ENCODE measurements at places on chromosomes 4 and X. TPM values are rescaled to one million over a fixed set of nuclear protein-coding genes. Genes with fewer than 3 reads are reported as not detected.
A peak's percentile ranks its signal among the peaks of the same experiment; 100 is the strongest.

- no peak for DNase-seq
Observed at GRCh38 chrX:15274946-15275345, 5.1 kb upstream of the ASB9 start.

DNA sequence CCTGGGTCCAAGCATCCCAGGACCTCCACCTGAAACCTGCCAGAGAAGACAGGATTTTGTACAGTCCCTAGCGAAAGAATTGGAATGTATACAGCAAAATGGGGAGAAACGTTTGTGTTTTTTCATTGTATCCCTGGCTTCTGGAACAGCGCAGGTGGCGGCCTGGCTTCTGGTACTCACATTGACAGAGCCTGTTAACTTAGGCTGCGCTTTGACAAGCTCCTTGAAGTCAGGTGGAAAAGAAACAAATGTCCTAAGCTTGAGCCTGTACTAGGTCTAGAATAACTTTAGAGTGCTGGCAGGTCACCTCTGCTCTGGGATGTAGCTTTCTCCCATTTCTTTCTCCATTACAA lies 343.7 kb upstream of the KLF3 start:
- no peak for DNase-seq

- no peak for DNase-seq
Observed at GRCh38 chrX:27381419-27381818, 81.7 kb downstream of the PPP4R3C start.

- no peak for DNase-seq
Observed at GRCh38 chrX:15418041-15418706, 34.0 kb upstream of the VEGFD start.

DNA sequence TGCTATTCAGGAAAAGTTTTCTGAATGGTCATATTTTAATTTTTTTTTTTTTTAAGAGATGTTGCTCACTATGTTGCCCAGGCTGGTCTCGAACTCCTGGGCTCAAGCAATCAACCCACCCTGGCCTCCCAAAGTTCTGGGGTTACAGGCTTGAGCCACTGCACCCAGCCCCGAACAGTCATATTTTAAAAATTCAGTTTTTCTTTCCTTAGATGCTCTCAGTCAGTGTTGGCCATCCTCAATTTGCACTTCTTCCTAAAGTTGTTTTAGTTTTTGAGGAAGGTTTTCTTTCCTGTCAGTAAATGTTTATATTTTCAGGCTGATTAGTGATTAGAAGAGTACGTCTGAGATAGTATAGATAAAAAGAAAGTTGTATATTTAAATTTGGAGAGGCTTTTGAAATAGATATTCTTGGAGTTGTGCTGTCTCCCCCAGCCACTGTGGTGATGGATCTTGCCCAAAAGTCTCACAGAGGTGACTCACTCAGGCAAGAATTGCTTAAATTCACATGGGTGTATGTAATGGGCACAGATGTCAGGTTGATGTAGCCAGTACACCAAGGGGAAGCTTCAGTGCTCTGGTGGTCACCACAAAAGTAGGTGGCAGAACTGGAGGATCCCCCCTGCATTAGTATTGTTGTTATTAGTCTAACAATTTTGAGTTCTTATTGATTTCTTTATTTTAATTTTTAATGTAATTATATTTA lies 72.2 kb upstream of the ELOVL6 start:
- no peak for DNase-seq

- no peak for DNase-seq
Observed at GRCh38 chr4:155657169-155657568, 9.5 kb upstream of the GUCY1A1 start.

DNA sequence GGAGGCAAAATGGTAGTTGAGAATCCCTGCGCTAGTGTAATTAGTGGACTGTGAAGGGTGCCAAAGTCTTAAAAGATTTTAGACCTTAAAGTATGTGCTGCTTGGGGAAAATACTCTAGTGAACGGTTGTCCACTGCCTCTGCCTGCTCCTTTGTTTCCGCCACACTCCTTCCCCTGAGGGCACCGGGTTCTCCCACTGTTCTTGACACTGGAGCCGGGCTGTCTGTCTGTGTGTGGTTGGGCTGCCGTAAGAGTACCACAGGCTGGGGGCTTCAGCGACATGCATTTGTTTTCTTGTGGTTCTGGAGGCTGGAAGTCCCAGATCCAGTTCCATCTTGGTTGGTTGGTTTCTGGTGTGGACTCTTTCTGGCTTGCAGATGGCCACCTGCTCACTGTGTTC lies 76.2 kb downstream of the CLDN34 start:
- DNase-seq = no peak

- no peak for DNase-seq
Observed at GRCh38 chr4:24877868-24878635, 34.8 kb downstream of the CCDC149 start.

- DNase-seq = no peak
Observed at GRCh38 chr4:10171055-10171454, 54.5 kb upstream of the WDR1 start.

GRCh38 chrX:28756175-28756574 lies 168.9 kb downstream of the IL1RAPL1 start:
- DNase-seq = no peak

GRCh38 chr4:160947653-160948052 lies 1216.1 kb downstream of the FSTL5 start:
- DNase-seq = no peak

DNA sequence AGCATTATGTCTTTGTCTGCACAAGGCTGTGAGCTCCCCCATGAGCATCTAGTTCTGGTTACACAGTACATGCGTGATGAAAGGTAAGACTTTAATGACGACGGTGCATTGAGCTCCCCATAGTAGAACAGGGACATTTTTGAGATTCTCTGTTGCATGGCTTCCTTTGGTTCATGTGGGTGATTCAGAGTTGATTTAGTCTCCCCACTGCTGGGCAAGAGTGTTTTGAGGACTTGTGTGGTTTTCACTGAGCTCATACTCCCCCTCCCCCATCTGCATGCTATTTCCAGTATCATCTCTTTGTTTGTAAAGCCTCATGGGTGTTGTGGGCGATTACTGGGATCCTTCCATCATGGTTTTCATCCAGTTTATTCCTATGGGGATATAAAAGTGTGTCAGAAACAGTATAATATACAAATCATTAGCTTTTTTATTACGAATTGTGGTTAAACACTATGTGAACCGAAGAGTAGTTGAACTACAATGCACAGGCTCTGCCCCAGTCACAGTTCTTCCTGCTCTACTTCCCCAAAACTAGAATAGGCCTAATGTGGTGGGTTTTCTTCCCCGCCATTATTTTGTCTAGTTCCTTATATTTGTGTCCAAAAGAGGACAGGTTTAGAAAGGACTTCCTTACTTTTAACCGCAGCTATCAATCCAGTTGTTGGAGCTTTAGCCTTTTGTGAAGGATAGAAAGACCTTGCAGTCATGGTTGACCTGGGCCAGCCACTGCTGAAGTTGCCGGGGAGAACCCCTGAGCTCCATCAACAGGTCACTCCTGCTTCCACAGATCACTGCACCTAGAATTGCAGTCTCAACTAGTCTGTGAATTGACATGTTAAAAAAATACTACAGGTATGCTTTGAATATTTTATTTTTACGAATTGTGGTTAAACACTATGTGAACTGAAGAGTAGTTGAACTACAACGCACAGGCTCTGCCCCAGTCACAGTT lies 30.4 kb downstream of the KIT start:
- DNase-seq = no peak

DNA sequence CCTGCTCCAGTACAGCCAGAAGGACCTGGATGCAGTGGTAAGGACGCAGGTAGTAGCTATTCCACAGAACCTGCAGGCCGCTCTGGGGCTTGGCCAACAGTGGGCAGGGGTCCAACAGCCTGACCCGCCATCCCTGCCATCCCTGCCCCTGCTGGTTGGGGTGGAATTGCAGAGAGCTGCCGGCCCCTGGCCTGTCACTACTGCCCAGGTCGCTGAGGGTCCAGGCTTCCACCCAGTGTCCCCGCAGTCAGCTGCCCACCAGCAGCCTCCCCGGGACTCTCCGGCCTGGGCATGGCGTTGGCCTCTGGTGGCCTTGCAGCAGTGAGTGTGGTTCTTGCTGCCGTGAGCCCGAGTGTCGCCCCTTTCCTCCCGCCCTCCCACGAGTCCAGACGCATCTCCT lies 16.3 kb downstream of the TACC3 start:
- DNase-seq = no peak

- DNase-seq = no peak
Observed at GRCh38 chrX:45011131-45011530, 138.1 kb downstream of the KDM6A start.

GRCh38 chr4:23774909-23775308 lies 114.9 kb downstream of the PPARGC1A start:
- no peak for DNase-seq

- DNase-seq = no peak
Observed at GRCh38 chr4:146124023-146124680, 51.4 kb upstream of the LSM6 start.

- DNase-seq = no peak
Observed at GRCh38 chr4:77593101-77593500, 12.5 kb upstream of the CXCL13 start.

DNA sequence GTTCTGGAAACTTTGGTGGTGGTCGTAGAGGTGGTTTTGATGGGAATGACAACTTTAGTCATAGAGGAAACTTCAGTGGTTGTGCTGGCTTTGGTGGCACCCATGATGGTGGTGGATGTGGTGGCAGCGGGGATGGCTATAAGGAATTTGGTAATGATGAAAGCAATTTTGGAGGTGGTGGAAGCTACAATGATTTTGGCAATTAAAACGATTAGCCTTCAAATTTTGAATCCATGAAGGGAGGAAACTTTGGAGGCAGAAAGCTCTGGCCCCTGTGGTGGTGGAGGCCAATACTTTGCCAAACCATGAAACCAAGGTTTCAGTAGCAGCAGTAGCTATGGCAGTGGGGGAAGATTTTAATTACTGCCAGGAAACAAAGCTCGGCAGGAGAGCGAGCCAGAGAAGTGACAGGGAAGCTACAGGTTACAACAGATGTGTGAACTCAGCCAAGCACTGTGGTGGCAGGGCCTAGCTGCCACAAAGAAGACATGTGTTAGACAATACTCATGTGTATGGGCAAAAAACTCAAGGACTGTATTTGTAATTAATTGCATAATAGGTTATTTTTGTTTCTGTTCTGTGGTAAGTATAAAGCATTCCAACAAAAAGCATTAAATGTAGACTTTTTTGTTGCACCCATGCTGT lies 23.2 kb upstream of the SOD3 start:
- DNase-seq = no peak

DNA sequence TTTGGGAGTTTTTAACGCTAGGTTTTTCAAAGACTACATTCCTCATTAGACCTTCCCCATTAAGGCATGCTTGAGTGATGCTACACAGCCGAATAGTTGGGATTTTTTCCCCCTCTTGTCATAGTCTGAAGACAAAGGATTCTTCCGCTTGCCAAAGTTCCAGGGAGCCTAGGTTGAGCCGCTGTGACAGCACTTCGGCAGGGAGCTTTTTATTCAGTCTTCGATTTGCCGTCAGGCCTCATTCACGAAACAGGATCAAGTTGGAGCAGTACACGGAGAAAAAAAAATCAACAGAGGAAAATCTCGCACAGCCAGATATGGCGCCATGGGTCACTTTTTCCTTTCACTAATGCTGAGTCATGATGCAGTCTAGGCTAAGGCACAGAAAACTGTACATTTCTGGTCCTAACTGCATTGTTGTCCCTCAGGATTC lies 24.3 kb downstream of the SHROOM3 start:
- DNase-seq = no peak

- no peak for DNase-seq
Observed at GRCh38 chrX:39163581-39164126, 362.4 kb downstream of the MID1IP1 start.

DNA sequence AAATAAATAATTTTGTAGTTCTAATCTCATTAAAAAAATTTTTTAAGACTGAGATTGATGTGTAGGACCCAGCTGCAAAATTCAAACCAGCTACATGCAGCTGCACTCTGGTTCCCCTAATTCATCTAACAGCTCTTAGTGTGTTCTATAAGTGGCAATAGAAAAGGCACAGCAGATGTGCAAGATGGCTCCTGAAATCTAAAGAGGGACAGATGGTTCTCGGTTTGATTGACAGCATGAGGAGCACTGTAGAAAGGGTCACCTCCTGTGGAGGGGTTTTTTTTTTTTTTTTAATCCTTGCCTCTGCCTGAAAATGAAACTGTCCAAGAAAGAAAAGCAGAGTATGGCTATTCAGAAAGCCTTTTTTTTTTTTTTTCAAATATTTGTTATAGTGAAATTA lies 16.9 kb upstream of the OCIAD1 start:
- no peak for DNase-seq

GRCh38 chrX:131938749-131939148 lies 84.4 kb upstream of the STK26 start:
- DNase-seq = no peak

DNA sequence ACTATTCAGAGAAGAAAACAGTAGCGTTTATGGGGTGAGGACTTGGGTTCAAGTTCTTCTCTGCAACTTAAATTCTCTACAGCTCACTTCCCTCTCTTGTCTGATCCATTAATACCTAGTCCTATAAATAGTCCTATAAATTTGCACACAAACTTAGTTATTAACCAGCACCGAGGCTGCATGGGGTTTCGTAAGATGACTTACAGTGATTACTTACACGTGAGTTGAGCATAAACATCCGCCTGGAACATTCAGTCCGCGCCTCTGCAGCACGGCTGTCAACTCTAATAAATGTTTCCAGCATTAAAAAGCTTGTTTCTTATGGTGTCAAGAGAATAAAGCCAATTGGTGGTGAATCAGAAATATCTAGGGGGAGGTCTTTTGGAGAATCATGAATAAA lies 103.0 kb upstream of the ENPP6 start:
- DNase-seq = no peak

- no peak for DNase-seq
Observed at GRCh38 chr4:27357283-27357682, 496.6 kb downstream of the STIM2 start.

GRCh38 chr4:76067652-76068286 lies 6.7 kb upstream of the ART3 start:
- peak; percentile 75 for DNase-seq

- no peak for DNase-seq
Observed at GRCh38 chr4:153060196-153060595, 124.1 kb downstream of the FHDC1 start.

Gene FAM9C
- total RNA-seq = 0.26 TPM

Gene CXorf51B
- total RNA-seq = not detected

Gene PPEF2
- not detected for total RNA-seq

Gene ADGRG4
- 1.0 TPM for total RNA-seq

Gene FAM236B
- not detected for total RNA-seq

Gene IL2RG
- total RNA-seq = 5.6 TPM

Gene SYP
- total RNA-seq = 1.7 TPM

Gene PGM2
- 62.6 TPM for total RNA-seq

Gene PRRG1
- 11.0 TPM for total RNA-seq

Gene TCEAL5
- total RNA-seq = 1.1 TPM

Gene ASMT
- 1.3 TPM for total RNA-seq

Gene AFM
- not detected for total RNA-seq

Gene GPC3
- 4.9 TPM for total RNA-seq

Gene RAB40A
- 2.8 TPM for total RNA-seq

Gene GABRG1
- not detected for total RNA-seq

Gene PRKG2
- total RNA-seq = 4.7 TPM

Gene LETM1
- total RNA-seq = 56.1 TPM

Gene TAF9B
- total RNA-seq = 35.1 TPM

Gene ADGRG2
- 1.9 TPM for total RNA-seq

Gene MAGEA12
- total RNA-seq = not detected

Gene TSPYL2
- 74.8 TPM for total RNA-seq

Gene UBE2A
- 39.9 TPM for total RNA-seq

Gene FGFR3
- total RNA-seq = 121 TPM

Gene OTC
- total RNA-seq = not detected

Gene ADAM29
- total RNA-seq = not detected

Gene IQCM
- total RNA-seq = not detected
